ENCODE measurements at places on chromosomes 2 and 18.

GRCh38 chr2:140177086-140177485 is 1396.9 kb upstream of the NXPH2 start:
- no peak for DNase-seq

- DNase-seq, result no peak
These were observed 58.3 kb downstream of the LAMA1 start for GRCh38 chr18:7059276-7059675.

DNA sequence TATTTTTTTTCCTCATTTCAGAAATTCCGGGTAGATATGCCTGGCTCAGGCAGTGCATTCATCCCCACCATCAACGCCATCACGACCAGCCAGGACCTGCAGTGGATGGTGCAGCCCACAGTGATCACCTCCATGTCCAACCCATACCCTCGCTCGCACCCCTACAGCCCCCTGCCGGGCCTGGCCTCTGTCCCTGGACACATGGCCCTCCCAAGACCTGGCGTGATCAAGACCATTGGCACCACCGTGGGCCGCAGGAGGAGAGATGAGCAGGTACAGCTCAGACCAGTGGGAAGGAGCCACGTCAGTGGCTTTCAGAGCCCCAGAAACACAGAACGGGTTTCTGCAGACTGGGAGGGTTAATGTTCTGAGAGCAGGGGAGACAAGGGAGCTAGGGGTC is 11.4 kb downstream of the FOSL2 start:
- no peak for DNase-seq

- DNase-seq, result no peak
These were observed 226.3 kb downstream of the NBAS start for GRCh38 chr2:15334644-15335326.

DNA sequence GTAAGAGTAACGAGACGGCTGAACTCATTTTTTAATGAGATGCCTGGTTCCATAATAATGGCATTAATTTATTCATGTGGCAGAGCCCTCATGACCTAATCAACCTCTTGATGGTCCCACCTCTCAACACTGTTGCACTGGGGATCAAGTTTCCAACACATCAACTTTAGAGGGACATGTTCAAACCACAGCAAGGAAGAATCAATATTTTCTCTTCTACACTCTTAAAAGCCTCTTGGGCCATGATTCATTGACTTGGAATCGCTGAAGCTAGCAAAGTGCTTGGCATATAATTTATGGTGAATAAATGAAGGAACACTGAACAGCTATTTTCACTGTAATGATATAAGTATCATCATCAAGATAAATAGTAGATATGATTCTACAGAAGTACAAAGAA is 333.0 kb downstream of the TNS1 start:
- no peak for DNase-seq

GRCh38 chr2:140136366-140136765 is 1356.2 kb upstream of the NXPH2 start:
- no peak for DNase-seq

DNA sequence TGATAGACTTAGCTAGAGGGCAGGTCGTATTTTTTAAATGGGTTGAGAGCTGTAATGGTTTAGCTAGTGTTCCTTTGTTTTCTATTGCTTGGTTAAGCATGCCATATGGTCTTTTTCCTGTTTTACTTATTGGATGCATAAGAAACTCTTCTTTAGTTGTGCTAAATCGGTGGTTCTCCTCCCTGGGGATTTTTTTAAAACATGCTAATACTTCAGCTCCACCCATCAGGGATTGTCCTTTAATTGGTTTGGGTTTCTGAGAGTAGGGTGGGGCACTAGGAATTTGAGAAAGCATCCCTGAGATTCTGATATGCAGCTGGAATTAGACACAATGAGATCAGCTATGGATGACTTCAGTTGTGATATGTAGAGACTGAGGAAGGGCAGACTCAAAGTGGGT is 497.2 kb downstream of the THSD7B start:
- no peak for DNase-seq

DNA sequence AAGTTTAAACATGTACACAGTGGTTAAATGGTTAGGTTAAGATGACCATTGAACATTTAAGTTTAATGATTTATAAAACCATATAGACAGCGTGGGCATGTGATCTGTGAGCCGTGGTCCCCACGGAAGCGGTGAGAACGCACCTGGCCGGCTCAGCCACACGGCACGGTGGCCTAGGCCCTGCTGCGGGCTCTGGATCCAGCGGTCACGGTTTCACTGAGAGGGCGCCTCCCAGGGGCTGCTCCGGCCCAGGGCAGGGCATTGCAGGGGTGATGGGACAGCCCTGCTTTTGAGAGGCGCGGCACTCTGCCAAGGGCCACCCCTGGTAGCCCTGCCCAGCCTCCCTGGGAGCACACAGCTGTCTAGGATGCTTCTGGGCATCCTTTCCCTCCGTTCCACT is 124.9 kb downstream of the RGPD3 start:
- no peak for DNase-seq

DNA sequence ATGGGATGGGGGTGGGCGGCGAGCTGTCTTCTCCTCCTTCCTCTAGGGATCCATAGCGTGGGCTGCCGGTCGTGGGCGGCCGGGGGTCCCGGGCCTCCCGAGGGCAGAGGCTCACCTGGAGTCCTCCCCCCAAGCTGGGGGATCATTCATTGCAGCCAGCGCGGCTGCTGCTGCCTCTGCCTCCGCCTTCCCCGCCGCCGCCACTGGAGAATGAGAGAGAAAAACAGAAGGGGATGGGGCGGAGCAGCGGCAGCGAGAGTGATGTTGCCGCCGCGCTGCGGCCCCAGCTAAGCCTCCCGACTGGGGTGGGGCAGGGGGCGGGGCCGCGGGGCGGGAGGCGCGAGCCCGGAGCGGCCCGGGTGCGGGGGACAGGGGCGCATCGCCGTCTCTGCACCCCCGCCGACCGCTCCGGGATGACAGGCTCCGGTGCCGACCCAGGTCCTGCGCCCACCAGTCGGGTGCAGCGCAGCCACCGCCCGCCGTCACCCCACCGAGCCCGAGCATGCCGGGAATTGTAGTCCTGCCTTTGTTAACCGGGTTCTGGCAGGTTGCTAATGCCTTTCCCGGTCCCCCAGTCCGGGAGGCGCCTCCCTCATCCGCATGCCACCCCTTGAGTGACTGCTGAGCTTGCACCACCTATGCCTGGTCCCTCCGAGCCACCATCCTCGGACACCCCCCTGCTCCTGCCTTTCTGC is at the start of gene KIF3C:
Gene KIF3C (minus strand): TSS at position 225 of the 695 bp plus-strand sequence. CDS start 580 bp downstream, outside the sequence.
- peak; percentile 43 for DNase-seq

GRCh38 chr2:181304011-181304844 is 153.0 kb upstream of the ITGA4 start:
- DNase-seq, result no peak

DNA sequence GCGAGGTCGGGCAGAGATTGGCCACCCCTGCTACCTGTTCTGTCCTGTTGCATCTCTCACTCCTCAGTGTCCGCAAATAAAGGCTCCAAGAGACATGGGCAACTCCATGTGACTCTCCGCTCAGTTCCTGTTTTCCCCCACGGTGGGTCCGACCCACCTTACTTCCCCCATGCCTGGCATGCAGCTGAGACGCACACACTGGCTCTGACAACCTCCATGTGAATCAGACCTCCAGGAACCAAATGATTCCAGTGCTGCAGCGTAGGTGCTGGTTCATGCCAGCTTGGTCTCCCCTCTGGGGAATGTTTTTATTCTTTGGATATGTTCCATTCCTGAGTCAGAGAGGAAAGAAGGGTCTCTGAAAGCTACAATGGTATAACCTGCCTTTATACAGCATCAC is 221.5 kb downstream of the SH3RF3 start:
- no peak for DNase-seq

- no peak for DNase-seq
These were observed 222.0 kb downstream of the ZNF516 start for GRCh38 chr18:76273036-76273545.

GRCh38 chr2:131044757-131045150 is 48.5 kb downstream of the FAM168B start:
- no peak for DNase-seq

DNA sequence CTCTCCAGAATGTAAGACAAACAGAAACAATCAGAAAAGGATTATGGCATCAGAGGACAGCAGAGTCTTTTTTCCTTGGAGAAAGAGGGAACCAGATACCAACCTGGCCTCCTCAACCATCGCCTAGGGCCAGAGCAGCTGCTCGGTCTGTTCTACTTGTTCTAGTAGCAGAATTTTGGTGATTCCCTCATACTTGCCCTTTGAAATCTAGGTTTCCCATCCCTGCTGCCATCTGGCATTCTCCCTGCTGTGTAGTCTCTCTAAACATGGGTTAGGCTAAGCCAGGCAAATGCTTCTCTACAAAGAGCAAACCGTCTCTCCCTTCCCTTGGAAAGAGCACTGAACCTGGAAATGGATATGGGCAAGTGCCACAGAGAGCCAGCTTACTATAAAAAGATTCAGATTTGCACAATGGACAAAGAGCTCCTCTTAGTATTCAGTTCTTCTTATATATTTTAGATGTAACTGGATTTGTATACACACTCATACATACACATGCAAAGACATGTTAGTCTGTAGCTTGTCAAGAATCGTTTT is 208.6 kb upstream of the ST6GAL2 start:
- no peak for DNase-seq

GRCh38 chr2:70995426-70995729 is 705 bp upstream of the TEX261 start:
- no peak for DNase-seq

- DNase-seq, result no peak
These were observed 91.9 kb upstream of the STK17B start for GRCh38 chr2:196263181-196263747.

- no peak for DNase-seq
These were observed 492.9 kb upstream of the ZEB2 start for GRCh38 chr2:145012806-145013205.

- no peak for DNase-seq
These were observed 9.0 kb upstream of the FLACC1 start for GRCh38 chr2:201366146-201366545.

DNA sequence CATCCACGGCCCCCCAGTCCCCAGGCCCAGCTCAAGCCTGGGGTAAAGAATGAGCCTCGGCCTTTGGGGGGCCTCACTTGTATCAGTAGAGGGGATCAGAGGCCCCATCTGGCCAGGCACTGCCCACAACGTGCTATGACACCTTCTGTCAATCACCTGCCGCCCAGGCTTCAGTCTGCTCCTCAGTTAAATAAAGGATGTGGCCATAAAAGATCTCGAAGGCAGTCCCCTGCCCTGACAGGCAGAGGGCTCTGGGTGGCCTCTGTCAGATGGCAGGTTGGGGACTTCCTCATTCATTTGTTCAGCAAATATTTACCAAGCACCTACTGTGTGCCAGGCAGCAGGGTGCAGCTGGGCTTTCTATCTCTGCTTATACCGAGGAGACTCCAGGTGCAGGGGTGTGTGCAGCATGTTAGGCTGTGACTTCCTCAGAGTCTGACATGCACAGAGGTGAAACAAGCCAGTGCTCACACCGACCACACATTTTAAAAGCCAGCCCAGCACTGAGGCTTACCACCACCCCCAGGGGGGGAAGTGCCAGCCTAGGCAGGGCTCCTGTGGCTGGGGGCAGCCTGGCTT is 166.4 kb downstream of the GALNT1 start:
- no peak for DNase-seq

DNA sequence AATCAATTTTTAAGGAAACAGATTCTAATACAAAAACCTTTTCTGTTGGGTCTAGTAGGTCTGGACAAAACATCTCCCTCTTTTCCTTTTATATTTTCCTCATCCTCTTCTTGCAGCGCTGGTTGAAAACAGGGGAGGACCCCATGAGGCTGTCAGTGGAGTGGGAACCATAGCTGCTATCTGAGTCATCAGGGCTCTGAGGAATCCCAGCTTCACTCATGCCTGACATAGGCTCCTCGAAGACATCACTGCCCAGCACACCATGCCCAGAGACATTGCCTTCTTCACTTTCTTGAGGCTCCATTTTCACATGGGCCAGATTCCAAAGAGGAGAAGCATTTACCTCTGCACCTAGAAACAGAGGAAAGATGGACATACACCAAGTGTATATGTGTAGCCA is 10.0 kb downstream of the SUPT7L start:
- no peak for DNase-seq

GRCh38 chr2:219041252-219041651 is at the start of gene CFAP65:
TSS of gene CFAP65 (minus strand) at chr2:219041516. CDS start at chr2:219039048, 2,468 bp downstream.
- DNase-seq, result no peak

DNA sequence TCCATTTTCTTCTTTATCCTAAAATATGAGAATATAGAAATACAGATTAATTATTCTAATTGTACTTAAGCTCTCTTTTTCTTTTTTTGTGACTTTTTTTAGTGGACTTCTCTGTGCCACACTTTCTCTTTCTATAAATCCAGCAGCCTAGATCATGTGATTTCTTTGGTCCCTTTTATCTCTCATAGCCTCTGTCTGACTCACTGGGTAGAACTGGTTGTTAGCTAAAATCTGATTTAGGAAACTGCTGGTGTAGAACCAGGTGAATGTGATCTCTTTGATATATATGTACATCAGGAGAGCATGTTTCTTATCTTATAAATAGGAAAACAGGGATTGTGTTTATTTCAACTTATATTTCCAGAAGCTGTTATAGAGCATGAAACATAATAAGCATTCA is 54.9 kb downstream of the VRK2 start:
- no peak for DNase-seq

DNA sequence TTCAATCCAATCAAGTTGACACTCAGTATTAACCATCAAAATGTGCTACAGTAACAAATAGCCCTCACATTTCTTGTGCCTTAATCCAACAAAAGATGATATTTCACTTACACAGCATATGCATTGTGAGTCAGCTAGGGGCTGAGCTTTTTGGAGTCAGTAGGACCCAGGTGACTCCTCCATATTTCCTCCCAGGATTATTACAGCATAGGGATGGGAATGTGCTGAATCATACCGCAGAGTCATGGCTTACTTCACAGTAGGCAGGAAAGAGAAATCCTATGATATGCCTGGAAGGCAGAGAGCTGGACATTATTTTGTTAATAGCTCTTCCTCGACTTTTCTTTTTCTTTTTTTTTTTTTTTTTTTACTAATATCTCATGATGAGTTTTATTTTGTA is 153.3 kb downstream of the TMEM182 start:
- no peak for DNase-seq

DNA sequence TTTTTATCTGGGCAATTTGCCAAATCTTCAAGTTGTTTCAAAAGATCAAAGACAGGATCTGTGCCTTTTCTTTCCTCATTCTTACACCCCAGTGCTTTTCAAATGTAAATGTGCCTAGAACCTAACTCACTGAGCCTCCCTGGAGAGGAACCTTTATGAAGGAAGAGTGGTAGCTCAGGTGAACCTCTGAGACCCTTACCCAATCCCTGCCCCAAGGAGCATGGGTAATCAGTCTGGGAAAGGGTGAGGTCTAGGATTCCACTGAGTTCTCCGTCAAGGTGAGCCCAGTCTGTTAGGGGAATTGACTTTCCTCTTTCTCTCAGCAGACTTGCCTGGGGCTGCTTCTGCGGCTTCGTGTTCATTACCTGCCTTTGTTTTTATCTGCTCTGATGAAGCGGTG is 88.1 kb upstream of the MAP4K4 start:
- DNase-seq, result no peak

Measured in stimulated activated CD4-positive, alpha-beta T cell treated with anti-CD3 and anti-CD28 coated beads, TNF-alpha, amount 100 ng/mL, for 1 hour (primary cell).